ENCODE measurements at places on chromosomes 4 and X.

GRCh38 chrX:54306379-54306778 is 51.5 kb downstream of the WNK3 start:
- DNase-seq, result no peak

GRCh38 chr4:95585016-95585695 is 36.4 kb upstream of the UNC5C start:
- DNase-seq, result peak; percentile 4

DNA sequence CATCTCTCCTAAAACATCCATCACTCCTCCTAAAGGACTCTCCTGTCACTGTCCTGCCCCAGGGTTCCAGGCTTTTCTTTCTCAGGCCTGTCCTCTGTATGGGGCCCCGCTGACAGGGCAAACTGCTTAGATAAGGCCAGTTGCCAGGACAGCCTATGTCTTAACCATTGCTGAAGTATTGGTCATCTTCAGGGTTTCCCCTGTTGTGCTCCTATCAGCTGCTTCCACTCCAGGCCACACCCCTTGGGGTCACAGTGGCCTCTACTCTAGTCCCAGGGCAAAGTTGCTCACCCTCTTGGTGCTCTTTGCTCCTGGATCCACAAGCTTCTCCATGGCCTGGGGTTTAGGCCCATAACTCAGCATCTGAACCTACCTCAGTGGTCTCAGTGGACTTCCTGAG is 138.0 kb upstream of the PJA1 start:
- no peak for DNase-seq

DNA sequence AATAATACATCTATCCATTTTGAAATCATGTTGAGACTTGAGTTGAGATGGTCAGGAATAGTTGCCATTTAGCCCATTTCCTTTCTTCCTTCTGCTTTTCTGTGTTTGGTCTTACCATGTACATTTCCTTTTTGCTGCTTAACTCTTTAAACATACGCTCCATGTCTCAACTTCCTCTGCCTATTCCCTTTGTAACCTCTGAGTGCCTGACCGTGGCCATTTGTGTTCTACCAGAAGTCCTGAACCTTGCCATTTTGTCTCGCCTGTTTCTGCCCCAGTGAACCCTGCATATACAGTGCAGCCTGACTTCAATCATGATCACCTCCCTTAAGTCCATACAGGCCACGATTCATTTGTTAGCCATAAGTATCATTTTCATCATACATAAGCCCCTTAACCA is 169.0 kb downstream of the RAPGEF2 start:
- DNase-seq, result no peak

- no peak for DNase-seq
These were observed 903.4 kb downstream of the RAB28 start for GRCh38 chr4:12580787-12581186.

All from ELR (cell line).